IMR-90 (cell line): ENCODE measurements at places on chromosomes 2 and 18. TPM values are rescaled to one million over a fixed set of nuclear protein-coding genes. Genes with fewer than 3 reads are reported as not detected.

DNA sequence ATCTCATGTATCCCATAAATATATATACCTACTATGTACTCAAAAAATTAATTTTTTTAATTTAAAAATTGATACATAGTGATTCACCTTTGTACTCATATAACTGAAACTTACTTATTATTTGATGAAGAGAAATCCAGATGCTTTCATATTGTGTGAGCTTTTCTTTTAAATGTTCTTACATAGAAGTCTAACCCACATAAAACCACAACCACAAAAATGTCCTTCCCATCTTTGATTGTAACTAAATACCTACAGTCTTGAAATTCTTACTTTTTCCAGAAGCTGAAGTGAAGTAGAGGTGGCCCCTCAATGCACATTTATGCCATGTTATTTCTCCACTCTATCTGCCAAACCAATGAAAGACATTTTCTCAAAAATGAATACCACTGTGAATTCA lies 117.9 kb upstream of the COL5A2 start:
- H3K27ac ChIP-seq: no peak overlapping the region
- no peaks in the 10 kb centered on the region for H3K36me3 ChIP-seq
- H3K27me3 ChIP-seq: no peaks in the 10 kb centered on the region
- DNase-seq: peak; percentile 86

DNA sequence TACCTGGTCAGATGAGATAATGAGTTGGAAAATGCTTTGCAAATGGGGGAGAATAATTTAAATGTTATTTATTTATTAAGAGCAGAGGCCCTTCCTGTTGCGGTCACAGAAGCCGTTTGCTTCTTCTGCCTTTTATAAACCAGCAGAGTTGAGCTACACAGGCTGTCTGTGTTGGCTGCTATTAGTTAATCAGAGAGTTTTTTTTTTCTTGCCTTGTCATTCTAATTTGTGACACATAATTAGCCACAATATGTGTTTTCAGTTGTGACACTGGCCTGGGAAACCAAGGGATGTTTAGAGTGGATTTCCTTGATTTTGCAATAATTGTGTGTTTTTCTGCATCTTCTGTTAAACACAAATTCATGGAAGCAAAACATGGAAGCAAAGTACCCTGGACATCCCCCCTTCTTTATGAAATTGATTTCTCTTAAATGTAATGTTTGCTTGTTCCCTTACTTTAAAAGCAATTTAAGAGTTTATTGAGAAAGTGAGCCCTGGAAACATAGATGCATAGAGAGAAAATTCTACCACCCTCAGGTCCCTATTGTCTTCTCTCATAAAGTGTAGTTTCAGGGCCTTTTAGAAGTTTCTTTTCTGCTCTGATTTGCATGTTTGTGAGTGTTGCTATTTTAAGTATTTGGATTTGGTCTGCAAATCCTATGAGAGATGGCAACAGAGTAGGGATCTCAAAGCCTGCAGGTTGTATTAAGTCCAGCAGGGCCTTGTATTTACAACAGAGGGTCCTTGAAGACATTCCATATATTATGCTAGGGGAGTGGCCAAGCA lies 22.8 kb upstream of the IL37 start:
- H3K4me3 ChIP-seq: no peak overlapping the region
- H3K27me3 ChIP-seq: no peaks in the 10 kb centered on the region; the same call in 1 of the 2 replicates
- DNase-seq: peak; percentile 34
- peaks cover 2% of the 10 kb centered on the region; the same call in 1 of the 2 replicates for H3K4me1 ChIP-seq
- no peak overlapping the region for H3K27ac ChIP-seq

- peaks cover 20% of the 10 kb centered on the region for H3K4me1 ChIP-seq
- H3K4me3 ChIP-seq: no peak overlapping the region
- H3K36me3 ChIP-seq: no peaks in the 10 kb centered on the region
- peak; percentile 80 for DNase-seq
- H3K27ac ChIP-seq: no peak overlapping the region
- no peaks in the 10 kb centered on the region for H3K27me3 ChIP-seq
Observed at GRCh38 chr2:120237491-120237902, 14.3 kb upstream of the TMEM185B start.

DNA sequence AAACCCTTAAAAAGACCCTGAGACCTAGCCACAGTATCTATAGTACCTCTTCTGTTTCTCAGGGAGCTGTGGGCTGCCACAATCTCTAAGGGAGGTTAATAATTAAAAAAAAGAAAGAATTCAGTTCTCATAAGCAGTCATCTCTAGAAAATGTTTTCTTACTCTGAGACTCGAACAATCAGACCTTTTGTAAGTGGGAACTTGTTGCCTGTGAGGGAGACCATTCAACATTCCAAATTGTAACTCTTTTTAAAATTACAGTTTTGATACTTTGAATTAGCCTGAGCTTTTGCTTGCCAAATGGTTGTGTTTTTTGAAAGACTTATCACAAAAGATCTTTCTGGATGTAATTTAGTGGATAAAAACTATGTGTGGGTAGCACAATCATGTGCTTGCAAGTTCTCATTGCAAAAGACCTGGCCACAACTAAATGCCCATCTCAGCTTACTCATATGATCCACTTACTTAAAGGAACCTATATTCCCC lies 33.3 kb downstream of the IL1R2 start:
- H3K36me3 ChIP-seq: no peaks in the 10 kb centered on the region
- peaks cover 22% of the 10 kb centered on the region for H3K4me1 ChIP-seq
- H3K4me3 ChIP-seq: no peak overlapping the region

DNA sequence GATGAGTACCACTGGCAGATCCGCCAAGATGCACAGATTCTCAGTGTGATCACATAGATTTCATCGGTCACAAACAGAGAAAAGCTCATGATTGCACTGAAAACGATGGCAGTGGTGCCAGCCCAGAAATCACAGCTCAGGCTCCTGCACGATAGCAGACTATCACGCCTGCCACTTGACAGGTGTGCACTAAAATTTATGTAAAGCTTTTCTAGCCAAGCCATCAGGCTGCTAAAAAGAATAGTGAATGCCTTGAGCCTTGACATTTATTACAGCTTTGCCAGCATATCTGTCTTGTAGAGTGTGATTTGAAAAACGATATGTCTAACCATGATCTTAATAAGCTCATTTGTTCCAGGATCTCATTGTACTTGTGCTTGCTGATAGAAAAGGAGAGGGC lies 409.5 kb upstream of the CWC22 start:
- no peak overlapping the region for H3K4me3 ChIP-seq
- DNase-seq: no peak
- no peaks in the 10 kb centered on the region for H3K36me3 ChIP-seq
- H3K4me1 ChIP-seq: no peaks in the 10 kb centered on the region

DNA sequence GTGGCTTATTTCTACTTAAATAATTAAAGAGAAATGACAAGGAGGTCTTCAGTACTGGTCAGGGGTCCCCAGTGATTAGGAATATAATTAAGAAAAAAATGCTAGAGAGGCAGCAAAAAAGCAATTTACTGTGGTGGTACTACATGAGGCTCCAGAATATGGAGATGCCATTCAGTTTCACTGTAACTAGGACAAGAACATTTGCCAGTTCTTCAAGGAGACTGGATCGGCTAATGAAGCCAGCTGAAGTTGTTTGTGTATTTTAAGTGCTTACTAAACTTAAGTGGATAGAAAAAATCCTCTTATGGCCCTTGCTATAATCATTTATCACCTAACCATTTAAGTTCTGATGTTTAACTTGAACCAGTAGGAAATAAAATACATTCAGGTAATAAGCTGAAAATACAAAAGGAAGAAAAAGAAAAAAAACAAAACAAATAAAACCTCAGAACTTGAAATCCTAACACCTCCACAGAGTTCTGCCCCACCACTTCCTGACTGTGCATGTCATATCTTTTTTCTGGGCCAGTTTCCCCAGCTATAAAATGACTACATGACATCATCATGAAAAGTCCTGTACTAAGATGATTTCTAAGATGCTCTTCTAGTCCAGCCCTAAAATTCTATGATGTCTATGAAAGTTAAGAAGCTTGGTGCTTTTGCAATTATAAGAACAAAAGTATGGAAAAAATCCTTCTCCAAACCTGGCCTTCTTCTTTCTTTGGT lies 98.0 kb downstream of the TRABD2A start:
- no peak overlapping the region for H3K27ac ChIP-seq
- no peaks in the 10 kb centered on the region for H3K36me3 ChIP-seq
- peak; percentile 17 for DNase-seq

- no peaks in the 10 kb centered on the region for H3K4me1 ChIP-seq
- peaks cover 19% of the 10 kb centered on the region for H3K27me3 ChIP-seq
- H3K4me3 ChIP-seq: no peak overlapping the region
- no peak overlapping the region for H3K27ac ChIP-seq
- DNase-seq: no peak
- no peaks in the 10 kb centered on the region for H3K36me3 ChIP-seq
Observed at GRCh38 chr2:234102112-234102511, 51.6 kb downstream of the SPP2 start.

- H3K27ac ChIP-seq: no peak overlapping the region
- no peak overlapping the region for H3K4me3 ChIP-seq
- DNase-seq: no peak
Observed at GRCh38 chr2:62919041-62919440, 131.6 kb upstream of the OTX1 start.

- H3K4me3 ChIP-seq: no peak overlapping the region
- no peaks in the 10 kb centered on the region for H3K4me1 ChIP-seq
- H3K36me3 ChIP-seq: no peaks in the 10 kb centered on the region
- peaks cover 29% of the 10 kb centered on the region for H3K27me3 ChIP-seq
- H3K27ac ChIP-seq: no peak overlapping the region
Observed at GRCh38 chr2:64914735-64915509, 74.3 kb upstream of the SLC1A4 start.

- no peaks in the 10 kb centered on the region for H3K4me1 ChIP-seq
- H3K36me3 ChIP-seq: peaks cover 3% of the 10 kb centered on the region
- no peak for DNase-seq
- H3K4me3 ChIP-seq: no peak overlapping the region
- H3K27me3 ChIP-seq: no peaks in the 10 kb centered on the region
Observed at GRCh38 chr18:62536005-62536404, 13.2 kb downstream of the ZCCHC2 start.

The SPC25 gene
- total RNA-seq: 2.0 and 5.6 TPM in 2 replicates
